ENCODE measurements at places on chromosomes 1 and 21.
A peak's percentile ranks its signal among the peaks of the same experiment; 100 is the strongest.

- no peak for DNase-seq
Measured at GRCh38 chr1:44220755-44221154, 7.5 kb downstream of the DMAP1 start.

DNA sequence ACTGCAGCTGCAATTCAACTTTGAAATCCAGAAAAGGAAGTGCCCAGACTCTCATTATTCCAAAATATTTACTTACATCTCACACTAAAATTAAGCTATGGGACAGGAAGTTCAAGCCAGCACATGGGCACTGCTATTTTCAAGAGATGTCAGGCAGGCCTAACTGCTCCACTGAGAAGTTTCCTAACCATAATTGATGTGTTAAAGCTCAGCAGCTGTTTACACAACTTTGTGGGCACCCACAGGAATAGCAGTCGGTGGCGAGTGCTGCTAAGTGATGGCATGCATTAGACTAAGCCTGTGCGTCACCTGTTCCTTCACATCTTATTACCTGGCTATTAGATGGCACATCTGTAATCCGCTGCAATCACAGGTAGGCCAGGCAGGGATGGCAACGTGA lies 303.3 kb upstream of the DAB1 start:
- no peak for DNase-seq

DNA sequence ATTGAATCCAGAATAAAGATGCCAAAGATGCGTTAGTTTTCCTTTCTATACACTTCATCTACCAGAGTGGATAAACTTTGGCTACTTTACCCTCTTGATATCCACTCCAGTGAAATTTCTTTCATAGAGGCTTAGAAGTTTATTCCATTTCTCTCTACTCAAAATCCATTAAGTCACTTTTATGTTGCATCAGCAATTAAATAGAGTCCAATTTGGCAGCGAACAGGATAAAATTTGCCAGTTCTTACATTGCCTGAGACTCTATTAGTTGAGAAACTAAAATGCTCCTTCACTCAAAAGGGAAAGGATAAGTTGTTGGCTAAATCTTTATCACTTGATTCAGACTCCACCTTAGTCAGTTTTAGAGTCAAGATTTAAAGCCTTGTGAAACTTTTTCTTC lies 57.9 kb downstream of the ACBD6 start:
- DNase-seq, result no peak

GRCh38 chr1:33723251-33723650 lies 140.6 kb upstream of the HMGB4 start:
- DNase-seq, result no peak

DNA sequence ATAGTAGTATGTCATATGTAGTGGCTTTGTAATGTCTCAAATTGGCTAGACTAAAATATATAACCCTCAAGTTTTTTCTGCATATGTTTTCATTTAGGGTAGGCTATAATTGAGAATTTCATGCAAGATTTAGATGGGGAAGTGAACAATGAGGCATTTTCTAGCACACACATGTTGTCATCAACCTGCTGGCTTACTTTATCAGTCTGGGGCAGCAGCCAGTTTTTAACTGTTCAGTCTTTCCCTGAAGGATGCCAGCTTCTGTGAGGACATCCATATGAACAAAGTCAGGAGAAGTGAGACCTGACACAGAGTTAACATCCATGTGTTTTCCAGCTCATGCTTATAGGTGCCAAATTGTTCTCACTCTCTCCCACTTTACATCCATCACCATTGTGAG lies 74.7 kb upstream of the OLFM3 start:
- no peak for DNase-seq

DNA sequence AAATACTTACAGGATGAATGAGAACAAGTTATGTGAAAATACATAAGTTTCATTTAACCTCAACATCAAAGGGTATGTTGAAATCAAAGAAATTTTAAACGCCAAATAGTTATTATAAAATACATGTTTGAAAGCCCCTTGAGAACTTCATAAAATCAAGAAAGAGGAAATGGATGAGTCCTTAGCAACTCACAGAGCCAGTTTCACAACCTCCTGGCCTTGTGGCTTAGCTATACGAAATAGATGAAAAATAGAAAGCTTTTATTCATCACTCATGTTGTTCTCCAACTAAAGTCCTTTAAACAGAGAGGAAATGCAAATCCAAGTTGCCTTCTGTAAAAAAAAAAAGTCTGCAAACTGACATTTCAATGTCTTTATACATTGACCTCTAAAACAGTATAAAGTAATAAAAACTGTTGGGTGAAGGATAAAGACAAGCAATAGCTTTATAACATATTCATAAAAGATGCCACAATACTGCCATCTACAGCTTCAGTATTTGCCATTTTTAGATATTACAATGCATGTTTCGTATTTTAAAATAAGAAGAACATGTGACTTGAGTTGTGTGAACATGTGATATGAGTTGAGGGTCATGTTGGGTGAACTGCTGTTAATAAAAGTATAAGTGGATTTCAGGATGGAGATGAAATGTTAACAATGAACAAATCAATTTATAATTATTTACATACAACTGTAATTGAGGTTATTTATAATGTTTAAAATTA lies 847.8 kb downstream of the MRPL39 start:
- DNase-seq, result no peak

GRCh38 chr1:22208973-22209378 lies 66.1 kb upstream of the WNT4 start:
- no peak for DNase-seq

GRCh38 chr1:9231648-9232332 lies 2.8 kb upstream of the H6PD start:
- DNase-seq, result peak; percentile 54

DNA sequence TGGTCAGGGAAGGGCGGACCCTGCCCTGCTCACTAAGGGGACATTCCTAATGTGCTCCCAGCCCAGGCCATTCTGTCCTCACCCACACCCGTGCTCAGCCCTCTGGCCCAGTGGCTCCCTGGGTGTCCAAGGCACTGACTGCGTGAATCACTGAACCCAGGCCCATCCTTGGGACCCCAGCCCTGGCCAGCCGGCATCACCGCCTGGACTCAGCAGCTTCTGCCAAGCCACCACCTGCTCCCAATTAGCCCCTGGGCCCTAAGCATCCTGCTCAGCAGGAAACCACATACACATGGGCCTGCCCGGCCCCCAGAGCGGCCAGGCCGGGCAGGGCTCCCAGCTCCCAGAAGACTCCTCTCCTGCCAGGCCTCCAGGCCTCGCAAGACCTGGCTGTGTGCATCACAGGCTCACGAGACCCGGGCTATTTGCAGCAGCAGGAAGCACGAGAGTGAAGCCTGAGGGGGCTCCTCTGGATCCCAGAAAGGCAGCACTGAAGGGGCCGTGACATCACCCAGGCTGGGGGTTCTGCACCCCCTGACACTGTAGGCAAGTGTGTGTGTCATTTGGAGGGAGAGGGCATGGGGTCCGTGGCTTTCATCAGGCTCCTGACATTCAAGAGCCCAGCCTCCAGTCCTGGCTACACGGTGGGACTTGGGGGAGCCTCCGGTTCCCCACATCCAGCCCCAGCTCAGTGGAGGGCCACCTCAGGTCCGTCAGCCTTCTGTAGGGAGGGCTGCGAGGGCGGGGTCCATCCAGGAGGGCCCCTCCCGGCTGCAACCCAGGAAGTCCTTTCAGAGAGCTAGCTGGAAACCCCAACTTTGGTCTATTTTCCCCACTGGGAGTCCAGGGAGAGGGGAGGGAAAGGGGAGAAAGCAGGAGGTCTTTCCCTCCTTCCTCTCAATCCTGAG lies 1.6 kb downstream of the MFAP2 start:
- peak; percentile 54 for DNase-seq
